Glomerular endothelial cell (primary cell): ENCODE measurements at places on chromosomes 3 and 15. TPM values are rescaled to one million over a fixed set of nuclear protein-coding genes. Genes with fewer than 3 reads are reported as not detected.

- DNase-seq = no peak
These were observed 54.7 kb downstream of the OXNAD1 start for GRCh38 chr3:16319723-16320122.

- DNase-seq = no peak
These were observed 216.2 kb downstream of the STT3B start for GRCh38 chr3:31748933-31749295.

- DNase-seq = no peak
These were observed 44.8 kb downstream of the CEMIP start for GRCh38 chr15:80823995-80824394.

GRCh38 chr3:15581471-15582394, 19.6 kb downstream of the HACL1 start:
- DNase-seq = no peak

DNA sequence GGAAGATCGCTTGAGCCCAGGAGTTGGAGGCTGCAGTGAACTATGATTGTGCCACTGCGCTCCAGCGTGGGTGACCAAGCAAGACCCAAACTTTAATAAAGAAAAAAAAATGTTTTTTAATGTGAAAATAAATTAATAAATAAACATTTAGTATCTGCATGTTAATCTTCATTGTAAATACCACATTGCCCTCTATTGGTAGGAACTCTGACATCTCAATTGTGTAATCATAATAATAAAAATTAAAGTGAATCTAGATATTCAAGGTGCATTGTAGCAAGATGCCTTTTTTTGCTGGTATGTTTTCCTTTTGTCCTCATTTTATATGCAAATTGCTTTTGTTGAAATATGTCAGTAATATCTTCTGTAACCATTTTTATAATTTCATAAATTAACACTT, 95.0 kb upstream of the LIMD1 start:
- DNase-seq = peak; percentile 39

The IL5RA gene
- total RNA-seq = not detected in 2 replicates

The PRR20G gene
- total RNA-seq = not detected in 2 replicates

The SCAPER gene
- total RNA-seq = 13.8 and 18.9 TPM in 2 replicates
